Fibroblast of gingiva (primary cell): ENCODE measurements at places on chromosomes 7 and 10.

DNA sequence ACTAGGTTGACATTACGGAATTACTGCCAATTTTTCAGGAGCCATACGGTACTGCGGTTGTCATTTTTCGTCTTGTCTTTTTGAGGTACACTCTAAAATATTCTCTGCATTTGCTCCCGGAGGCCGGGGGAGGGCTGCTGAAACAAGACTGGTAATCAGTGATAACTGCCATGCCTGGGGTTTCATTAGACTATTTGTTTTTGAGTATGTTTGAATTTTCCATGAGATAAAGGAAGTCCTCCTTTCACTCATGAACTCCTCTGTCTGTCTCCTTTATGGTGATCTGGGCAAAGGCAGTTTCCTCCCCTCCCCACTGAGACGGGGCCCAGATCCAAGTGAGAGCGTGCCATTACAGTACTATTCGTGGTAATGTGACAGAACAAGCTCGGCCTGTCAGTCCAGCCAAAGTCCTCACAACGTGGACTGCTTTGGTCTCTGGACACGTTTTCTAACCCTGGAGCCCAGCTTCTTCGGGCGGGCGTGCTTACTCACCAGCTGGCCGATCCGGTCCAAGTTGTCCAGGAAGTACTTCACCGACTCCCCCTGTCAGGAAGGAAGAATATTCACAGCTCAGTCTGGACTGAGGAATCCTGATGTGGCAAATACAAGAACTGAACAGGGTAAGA is 45.1 kb downstream of the AMZ1 start:
- DNase-seq, result peak; percentile 72

GRCh38 chr7:91326516-91327199 is 62.4 kb downstream of the FZD1 start:
- DNase-seq, result no peak

DNA sequence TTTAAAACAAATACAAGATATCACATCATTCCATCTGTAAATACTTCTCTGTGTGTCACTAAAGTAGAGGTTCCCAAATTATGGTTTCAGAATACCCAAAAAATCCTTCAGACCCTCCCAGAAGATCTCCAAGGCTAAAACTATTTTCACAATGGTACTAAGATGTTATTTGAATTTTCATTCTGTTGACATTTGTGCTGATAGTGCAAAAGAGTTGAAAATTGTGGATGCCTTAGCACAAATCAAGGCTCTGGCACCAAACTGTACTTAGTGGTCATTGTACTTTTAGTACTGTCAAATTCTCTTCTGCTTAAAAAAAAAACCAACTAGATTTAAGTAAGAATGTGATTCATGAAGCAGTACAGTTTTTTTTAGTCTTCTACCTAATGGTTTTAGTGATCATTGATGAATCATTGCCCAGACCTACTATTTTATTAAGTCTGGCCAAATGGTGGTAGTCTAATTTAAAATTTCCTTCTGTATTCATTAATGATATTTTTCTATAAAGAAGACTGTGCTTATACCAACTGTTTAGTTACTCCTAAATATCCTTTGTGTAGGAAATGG is 50.5 kb downstream of the TPST1 start:
- peak; percentile 15 for DNase-seq

DNA sequence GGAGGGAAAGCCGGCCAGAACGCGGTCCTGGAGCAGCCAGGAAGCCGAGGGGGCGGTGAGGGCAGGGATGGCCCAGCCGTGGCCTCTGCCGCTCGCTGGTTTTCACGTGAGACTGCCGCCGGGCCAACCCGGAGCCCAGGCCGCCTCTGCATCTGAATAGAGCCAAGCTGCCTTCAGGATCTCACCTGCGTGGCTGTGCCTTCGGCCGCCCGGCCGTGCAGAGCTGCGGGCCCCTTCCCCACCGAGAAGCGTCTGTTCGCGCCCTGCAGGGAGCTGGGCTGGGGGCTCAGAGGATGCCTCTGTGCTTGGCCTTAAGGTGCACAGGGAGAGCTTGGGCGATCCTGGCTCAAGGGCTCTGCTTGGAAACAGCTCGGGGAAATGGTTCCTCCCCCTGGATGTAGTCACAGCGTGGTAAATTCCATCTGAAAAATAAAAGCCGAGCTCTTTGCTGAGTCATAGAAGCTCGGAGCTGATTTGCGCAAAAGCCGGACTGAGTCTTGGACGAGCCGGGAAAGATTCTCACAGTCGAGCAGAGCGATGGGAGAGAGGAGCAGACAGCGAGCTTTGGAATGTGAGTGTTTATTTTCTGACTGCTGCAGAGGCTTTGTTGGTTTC is at the start of gene JAKMIP3:
TSS of gene JAKMIP3 (plus strand) at position 456 of the 615 bp plus-strand sequence. CDS start 38,863 bp downstream, outside the sequence.
- peak; percentile 88 for DNase-seq

- DNase-seq, result no peak
Observed at GRCh38 chr10:69716711-69717560, 84.8 kb upstream of the COL13A1 start.

DNA sequence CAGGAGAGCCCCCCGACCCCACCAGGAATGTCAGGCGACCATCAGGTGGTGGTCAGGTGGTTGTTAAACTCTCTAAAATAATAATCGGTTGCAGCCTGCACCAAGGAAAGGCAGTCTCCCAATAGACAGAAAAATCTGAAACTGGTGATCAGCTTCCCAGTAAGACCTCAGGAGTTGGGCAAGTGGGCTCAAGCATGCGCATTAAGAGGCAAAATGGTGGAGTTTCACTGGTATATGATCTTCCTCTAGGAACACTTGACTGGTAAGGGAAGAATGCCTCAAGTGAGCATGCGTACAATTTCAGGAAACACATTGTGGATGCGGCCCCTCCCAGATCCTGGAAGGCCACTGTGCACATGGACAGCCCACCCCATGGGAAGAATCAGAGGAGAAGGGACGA is 619.9 kb downstream of the TYW1 start:
- no peak for DNase-seq

- no peak for DNase-seq
Observed at GRCh38 chr10:44393051-44393630, 8.2 kb upstream of the CXCL12 start.

- DNase-seq, result peak; percentile 27
Observed at GRCh38 chr7:39594988-39595620, 28.3 kb upstream of the RALA start.

DNA sequence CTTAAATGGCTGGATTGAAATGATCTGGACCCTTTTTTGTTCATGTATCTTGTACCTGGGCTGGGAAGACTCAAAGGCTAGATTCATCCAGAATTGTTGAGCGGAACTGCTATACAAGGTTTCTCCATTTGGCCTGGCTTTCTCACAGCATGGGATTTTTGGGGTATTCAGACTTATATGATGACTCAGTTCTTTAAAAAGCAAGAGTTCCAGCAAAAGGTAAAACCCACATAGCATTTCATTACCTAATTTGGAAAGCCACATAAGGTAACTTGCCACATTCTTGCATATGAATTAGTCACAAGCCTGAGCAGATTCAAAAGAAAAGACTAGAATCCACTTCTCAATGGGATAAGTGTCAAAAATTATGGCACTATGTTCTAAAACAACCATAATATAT is 137.4 kb downstream of the HGF start:
- DNase-seq, result no peak

DNA sequence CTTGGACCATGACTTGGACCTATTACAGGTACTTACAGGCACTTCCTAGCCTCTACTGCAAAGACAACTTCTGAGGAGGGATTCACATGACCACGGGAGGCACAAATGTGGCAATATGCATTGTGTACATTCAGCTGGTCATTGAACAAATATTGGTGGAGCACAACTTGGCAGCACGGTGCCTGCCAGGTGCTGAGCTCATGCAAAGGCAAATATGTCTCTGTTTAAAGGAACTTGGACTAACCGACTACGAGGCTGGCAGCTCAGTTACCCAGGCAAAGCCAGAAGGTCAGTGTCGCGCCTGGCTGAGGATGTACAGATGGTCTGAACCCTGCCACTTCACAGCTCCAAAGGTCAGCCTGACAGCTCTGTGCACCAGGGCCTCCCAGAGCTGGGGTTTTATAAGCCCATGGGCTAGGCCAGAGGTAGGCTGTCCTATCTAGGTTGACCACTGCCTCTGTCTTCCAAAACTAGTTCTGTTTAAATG is 6.1 kb downstream of the DENND11 start:
- DNase-seq, result no peak

DNA sequence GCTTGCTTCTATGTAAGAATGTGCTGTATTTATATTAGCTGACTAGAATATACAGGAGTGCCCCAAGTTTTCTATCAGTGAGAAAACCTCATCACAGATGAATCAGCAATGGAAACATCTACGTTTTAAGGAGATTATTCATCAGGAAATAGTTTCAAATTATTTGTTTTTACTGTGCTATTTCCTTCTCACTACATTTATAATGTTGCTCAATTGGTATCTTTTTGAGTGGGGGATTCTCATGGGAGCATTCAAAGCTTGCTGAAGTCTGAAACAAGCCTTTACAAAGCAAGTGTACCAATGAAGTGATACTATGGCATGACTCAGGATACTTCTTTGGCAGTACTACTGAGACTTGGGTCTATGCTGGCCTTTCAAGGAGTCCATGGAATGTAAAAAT is 191.1 kb upstream of the SLC26A5 start:
- DNase-seq, result peak; percentile 90

GRCh38 chr7:156230576-156230975 is 410.0 kb upstream of the RNF32 start:
- no peak for DNase-seq

GRCh38 chr10:116097239-116097784 is 175.7 kb downstream of the GFRA1 start:
- no peak for DNase-seq

DNA sequence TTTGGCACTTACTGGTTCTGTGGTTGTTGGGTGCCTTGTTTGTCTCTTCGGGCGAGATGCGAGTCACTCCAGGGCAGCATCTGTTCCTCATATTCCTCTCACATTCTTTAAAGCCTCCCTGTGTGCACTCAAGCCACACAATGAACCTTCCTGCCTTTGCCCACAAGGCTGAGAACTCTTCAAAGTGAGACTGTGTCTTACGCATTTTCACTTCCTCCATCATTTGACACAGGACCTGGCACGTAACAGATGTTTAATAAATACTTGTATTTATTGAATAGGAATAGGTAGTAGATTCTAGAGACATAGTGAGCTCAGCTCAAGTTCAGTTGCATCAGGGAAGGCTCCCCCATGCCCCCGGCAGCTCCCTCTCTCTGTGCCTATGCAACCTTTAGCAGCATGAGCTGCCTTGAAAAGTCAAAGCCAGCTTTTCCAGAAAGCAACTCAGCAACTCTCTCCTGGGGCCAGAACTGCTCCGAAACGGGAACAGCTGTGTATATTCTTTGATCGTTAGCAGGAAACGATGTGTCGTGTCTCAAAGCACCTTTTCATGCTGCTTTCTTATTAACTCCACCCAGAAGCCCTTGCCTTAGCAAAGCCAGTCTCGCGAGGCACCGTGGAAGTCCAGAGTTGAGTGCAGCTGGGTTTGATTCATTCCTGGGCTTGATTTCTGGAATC is 97.5 kb downstream of the PFKFB3 start:
- DNase-seq, result peak; percentile 59

DNA sequence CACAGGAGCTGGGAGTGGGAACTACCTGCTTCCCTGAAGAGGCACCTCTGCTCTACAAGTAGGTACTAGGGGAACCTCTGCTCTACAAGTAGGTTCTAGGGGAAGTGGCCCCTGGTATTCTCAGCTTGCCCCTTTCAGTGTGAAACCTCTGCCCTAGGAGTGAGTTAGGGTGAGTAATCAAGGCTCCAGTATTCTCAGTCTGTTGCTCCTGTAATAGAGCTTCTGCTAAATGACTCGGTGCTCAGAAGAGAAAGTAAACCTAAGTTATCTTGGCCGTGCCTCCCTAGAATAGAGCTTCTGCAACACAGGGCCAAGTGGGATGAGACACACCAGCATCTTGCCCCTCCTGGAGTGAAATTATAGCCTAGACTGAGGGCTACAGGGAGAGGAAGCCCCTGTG is 13.4 kb upstream of the RASSF4 start:
- DNase-seq, result no peak

DNA sequence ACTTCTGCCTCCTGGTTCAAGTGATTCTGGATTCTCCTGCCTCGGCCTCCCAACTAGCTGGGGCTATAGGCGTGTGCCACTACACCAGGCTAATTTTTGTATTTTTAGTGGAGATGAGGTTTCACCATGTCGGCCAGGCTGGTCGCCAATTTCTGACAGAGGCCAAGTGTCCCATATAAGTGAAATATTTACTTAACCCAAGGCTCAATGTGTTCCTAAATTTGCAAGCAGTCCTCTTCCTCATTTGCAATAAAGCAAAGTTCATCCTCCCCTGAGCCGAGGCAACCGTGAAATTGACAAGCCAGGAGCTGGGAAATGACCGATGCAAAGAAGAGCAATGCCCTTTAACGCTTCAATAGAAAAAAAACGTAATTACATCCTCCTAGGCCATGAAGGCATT is 347.7 kb downstream of the FRMD4A start:
- no peak for DNase-seq

GRCh38 chr7:105830405-105831301 is 45.7 kb downstream of the ATXN7L1 start:
- DNase-seq, result peak; percentile 94

DNA sequence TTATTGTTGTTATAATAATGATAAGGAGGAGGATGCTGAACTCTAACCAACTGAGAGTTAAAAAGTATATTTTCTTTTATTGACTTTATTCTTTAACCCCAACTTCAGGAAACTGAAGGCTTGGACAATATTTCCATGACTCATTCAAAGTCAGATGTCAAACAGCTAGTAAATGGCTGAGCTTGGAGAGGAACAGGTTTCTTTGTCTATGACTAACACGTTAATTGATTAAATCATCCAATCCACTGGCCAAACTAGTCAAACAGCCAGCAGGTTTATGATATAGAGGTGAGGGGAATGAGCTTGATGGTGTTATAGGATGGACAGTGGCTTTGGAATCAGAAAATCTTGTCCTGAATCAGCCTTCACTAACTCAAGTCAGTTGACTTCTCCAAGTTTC is 119.1 kb upstream of the WDR11 start:
- DNase-seq, result no peak

DNA sequence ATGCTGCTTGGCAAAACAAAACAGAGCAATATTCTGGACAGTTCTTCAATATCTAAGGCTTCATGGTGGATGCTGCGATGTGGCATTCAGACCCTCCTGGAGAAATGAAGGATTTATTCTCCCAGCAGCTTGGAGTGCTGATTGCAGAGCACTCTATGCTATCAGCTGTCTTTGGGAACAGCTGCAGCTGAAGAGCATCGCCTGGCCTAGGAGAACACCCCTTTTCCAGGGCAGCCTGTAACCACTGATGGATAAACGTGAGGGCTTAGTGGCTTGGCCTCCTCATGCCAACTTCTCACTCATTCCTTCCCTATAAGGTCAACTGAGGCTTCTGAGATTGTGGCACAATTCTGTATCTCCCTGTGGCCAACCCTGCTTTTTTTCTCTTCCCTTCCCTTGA is 638.1 kb upstream of the CNTNAP2 start:
- no peak for DNase-seq

GRCh38 chr10:113493882-113494301 is 59.0 kb upstream of the HABP2 start:
- DNase-seq, result no peak
